Activated CD4-positive, alpha-beta T cell treated with anti-CD3 and anti-CD28 coated beads, Interleukin-2, amount 10 ng/mL, durations not matched to agents 24 days and 14 days (primary cell): ENCODE measurements at places on chromosomes 4 and X. TPM values are rescaled to one million over a fixed set of nuclear protein-coding genes. Genes with fewer than 3 reads are reported as not detected.
A peak's percentile ranks its signal among the peaks of the same experiment; 100 is the strongest.

GRCh38 chrX:15499976-15500375 is 631 bp upstream of the BMX start:
- H3K27me3 ChIP-seq, result peaks cover 29% of the 10 kb centered on the region
- H3K4me3 ChIP-seq, result no peak overlapping the region
- H3K4me1 ChIP-seq, result peaks cover 2% of the 10 kb centered on the region
- no peak for DNase-seq

DNA sequence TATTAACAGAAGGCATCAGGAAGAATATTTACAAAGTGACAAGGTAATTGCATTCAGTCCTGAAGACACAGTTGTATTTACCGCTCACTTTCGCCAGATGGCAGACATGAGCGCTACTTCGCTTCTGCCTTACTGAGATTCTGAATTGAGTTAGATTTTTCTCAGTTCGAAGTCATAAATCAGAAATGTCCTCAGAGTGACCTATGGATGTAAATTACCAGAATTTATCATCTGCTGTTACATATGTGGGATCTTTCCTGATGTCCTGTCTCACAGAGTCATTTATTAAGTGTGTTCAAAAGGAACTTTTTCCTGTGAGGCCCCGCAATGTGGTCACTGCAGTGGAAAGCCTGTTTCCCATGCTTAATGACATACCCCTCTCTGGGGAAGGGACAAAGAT is 97.3 kb upstream of the DCLK2 start:
- DNase-seq, result peak; percentile 83
- no peak overlapping the region for H3K4me3 ChIP-seq
- H3K27me3 ChIP-seq, result peaks cover 12% of the 10 kb centered on the region
- no peaks in the 10 kb centered on the region for H3K36me3 ChIP-seq

DNA sequence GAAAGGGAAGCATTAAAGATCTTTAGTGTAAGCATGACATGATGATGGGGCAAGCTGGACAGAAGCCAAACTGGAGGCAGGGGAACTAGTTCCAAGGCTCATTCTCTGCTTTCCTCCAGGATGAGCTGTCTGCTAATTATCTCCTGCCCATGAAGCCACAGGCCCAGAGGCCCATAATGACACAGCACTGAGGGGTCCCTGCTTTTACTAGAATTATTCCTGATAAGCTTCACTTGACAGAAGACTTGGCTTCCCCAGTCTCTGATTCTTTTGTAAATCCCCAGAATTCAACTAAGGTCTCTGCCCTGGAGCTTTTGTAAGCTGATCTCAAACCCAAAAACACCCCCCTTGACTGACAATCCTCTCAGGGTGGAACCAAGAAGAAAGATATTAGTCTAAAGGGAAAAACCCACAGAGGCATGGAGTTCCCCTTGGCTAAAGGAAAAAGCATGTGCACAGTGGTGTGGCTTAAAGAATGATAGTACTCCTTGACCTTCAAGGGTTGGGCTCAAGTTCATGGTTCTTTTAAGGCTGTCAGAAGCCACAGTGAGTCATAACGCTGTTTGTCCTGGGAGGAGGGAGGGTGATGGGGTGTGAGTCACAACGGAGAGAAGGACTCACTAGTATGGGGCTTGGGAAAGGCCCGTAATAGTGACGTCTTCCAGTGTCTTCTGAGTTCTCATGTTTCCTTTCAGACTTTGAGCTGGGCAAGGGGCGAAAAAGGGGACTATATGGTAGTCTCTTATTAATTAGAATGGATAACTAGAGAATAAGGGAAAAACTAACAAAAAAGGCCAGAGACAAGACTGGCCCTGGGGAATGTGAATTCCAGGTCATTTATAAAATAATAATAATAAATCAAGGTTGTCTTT is 146.0 kb upstream of the CPEB2 start:
- peaks cover 19% of the 10 kb centered on the region for H3K4me1 ChIP-seq
- peak overlapping the region; percentile 90 for H3K27ac ChIP-seq
- H3K27me3 ChIP-seq, result no peaks in the 10 kb centered on the region
- peak; percentile 83 for DNase-seq

- no peak for DNase-seq
- H3K4me1 ChIP-seq, result peaks cover 5% of the 10 kb centered on the region
- peaks cover 2% of the 10 kb centered on the region for H3K36me3 ChIP-seq
Measured at GRCh38 chrX:139844163-139844562, 88.7 kb downstream of the ATP11C start.

DNA sequence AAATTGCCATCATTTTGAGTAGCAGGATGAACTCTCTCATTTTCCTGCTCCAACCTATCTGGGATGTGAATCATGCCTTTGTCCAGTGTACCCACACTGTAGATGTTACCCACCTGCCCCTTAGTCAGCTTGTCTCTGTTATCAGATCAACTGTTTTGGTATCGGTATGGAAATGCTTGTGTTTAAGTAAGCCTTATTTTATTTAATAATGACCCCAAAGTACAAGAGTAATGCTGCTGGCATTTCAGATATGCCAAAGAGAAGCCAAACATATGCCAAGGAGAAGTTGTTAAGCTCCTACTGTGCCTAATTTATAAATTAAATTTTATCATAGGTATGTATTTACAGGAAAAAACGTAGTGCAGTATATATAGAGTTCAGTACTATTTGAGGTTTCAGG is 18.6 kb upstream of the RAP1GDS1 start:
- H3K27me3 ChIP-seq, result peaks cover 29% of the 10 kb centered on the region
- no peak for DNase-seq
- no peak overlapping the region for H3K27ac ChIP-seq
- no peaks in the 10 kb centered on the region for H3K4me1 ChIP-seq
- no peaks in the 10 kb centered on the region for H3K36me3 ChIP-seq

GRCh38 chrX:121146059-121146628 is 98.7 kb downstream of the GLUD2 start:
- no peak overlapping the region for H3K27ac ChIP-seq
- H3K36me3 ChIP-seq, result no peaks in the 10 kb centered on the region
- H3K27me3 ChIP-seq, result peaks cover 2% of the 10 kb centered on the region

DNA sequence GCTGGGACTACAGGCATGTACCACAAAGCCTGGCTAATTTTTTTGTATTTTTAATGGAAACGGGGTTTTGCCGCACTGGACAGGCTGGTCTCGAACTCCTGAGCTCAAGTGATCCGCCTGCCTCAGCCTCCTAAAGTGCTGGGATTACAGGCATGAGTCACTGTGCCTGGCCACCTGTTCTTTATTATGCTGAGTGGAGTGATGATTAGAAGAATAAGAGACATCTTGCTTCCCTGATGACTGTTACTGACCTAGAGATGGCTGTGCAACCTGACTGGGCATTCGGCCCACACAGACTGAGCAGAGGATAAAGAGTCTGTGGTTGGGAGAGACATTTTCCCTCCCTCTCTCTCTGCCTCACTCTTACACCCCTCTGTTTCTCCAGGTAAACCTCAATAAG is 56.7 kb downstream of the SPINK2 start:
- no peak overlapping the region for H3K4me3 ChIP-seq
- no peak for DNase-seq
- H3K36me3 ChIP-seq, result no peaks in the 10 kb centered on the region

GRCh38 chrX:41984628-41985027 is 61.3 kb upstream of the CASK start:
- H3K4me3 ChIP-seq, result no peak overlapping the region
- peaks cover 2% of the 10 kb centered on the region for H3K27me3 ChIP-seq
- H3K4me1 ChIP-seq, result no peaks in the 10 kb centered on the region
- H3K36me3 ChIP-seq, result no peaks in the 10 kb centered on the region
- no peak for DNase-seq

DNA sequence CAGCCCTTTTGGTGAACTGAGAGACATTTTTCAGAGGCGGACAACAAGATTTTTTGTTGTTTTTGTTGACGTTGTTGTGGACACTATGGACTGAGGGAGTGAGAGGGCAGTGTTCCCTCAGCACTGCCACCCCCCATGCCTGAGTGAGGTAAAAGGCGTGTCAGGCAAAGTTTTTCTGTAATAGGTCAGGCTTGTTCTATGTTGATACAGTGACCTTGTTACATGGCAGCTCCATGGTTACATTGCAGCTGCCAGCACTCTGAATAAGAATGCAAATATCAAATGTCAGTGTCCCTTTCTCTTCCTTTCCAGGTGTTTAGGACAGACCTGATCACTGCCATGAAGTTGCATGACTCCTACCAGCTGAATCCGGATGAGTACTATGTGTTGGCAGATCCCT is 36.6 kb downstream of the JADE1 start:
- no peaks in the 10 kb centered on the region for H3K27me3 ChIP-seq
- H3K27ac ChIP-seq, result no peak overlapping the region
- peaks cover 67% of the 10 kb centered on the region for H3K36me3 ChIP-seq
- no peak for DNase-seq

DNA sequence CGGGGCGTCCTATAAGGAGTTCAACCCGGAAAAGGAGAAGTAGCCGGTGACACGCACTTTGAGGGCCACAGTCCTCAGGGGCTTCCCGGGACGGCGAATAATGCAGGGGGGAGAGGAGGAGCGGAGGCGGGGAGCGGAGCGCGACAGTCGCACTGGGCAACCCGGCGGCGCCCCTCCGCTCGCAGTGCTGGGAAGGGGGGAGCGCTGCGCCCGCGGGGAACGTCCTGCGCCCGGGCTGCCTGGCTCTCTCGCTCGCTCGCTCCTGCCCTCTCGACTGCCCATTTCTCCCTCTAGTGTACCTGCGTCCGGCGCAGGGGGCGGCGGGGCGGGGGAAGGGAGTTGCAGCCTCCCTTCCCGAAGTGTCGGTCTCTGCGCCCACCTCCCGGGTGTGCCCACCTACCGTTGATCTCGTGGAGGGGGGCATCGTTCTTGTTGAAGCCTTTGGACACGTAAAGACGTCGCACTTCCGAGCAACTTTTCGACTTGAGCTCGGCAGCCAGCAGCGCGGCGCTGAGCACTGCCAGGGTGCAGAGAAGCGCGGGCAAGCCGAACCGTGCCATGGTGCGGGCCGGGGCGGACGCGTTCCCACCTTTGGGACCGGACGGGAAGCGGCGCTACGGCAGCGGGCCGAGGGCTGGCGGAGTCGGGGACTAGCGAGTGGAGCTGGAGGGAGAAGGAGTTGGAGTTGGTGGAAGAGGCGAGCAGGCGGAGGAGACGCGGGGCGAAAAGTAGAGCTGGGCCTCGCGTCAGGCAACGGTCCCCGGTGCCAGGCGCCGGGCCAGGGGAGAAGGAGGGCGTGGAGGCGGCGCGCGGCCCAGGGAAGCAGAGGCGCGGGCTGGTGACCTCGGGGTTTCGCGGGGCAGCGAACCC is 648 bp downstream of the GPC4 start:
- H3K27me3 ChIP-seq, result peaks cover 50% of the 10 kb centered on the region
- peak; percentile 53 for DNase-seq
- no peaks in the 10 kb centered on the region for H3K36me3 ChIP-seq
- peaks cover 1% of the 10 kb centered on the region for H3K4me1 ChIP-seq
- H3K27ac ChIP-seq, result no peak overlapping the region

- no peaks in the 10 kb centered on the region for H3K36me3 ChIP-seq
- H3K4me1 ChIP-seq, result no peaks in the 10 kb centered on the region
- no peak overlapping the region for H3K27ac ChIP-seq
- H3K4me3 ChIP-seq, result no peak overlapping the region
- no peaks in the 10 kb centered on the region for H3K27me3 ChIP-seq
Measured at GRCh38 chr4:61070269-61070668, 129.9 kb upstream of the ADGRL3 start.

- no peak overlapping the region for H3K4me3 ChIP-seq
- no peak for DNase-seq
- no peaks in the 10 kb centered on the region for H3K36me3 ChIP-seq
- H3K27ac ChIP-seq, result no peak overlapping the region
Measured at GRCh38 chr4:165844161-165844560, 28.9 kb upstream of the TLL1 start.

GRCh38 chr4:164536814-164537213 is 217.1 kb upstream of the SMIM31 start:
- no peaks in the 10 kb centered on the region for H3K36me3 ChIP-seq
- H3K4me1 ChIP-seq, result no peaks in the 10 kb centered on the region
- no peaks in the 10 kb centered on the region for H3K27me3 ChIP-seq
- no peak for DNase-seq
- no peak overlapping the region for H3K27ac ChIP-seq

- H3K27ac ChIP-seq, result no peak overlapping the region
- no peak overlapping the region for H3K4me3 ChIP-seq
- H3K4me1 ChIP-seq, result no peaks in the 10 kb centered on the region
- H3K27me3 ChIP-seq, result no peaks in the 10 kb centered on the region
- DNase-seq, result no peak
Measured at GRCh38 chr4:163967263-163967662, 472.8 kb downstream of the TMA16 start.

GRCh38 chr4:150570862-150571261 is 11.1 kb upstream of the MAB21L2 start:
- H3K27me3 ChIP-seq, result no peaks in the 10 kb centered on the region
- H3K4me3 ChIP-seq, result no peak overlapping the region
- H3K4me1 ChIP-seq, result peaks cover 9% of the 10 kb centered on the region
- DNase-seq, result no peak
- H3K27ac ChIP-seq, result no peak overlapping the region

GRCh38 chr4:152032722-152033131 is 271.9 kb upstream of the GATB start:
- no peak overlapping the region for H3K4me3 ChIP-seq
- peaks cover 2% of the 10 kb centered on the region for H3K27me3 ChIP-seq
- DNase-seq, result no peak
- no peaks in the 10 kb centered on the region for H3K36me3 ChIP-seq
- H3K4me1 ChIP-seq, result peaks cover 4% of the 10 kb centered on the region
- H3K27ac ChIP-seq, result no peak overlapping the region

DNA sequence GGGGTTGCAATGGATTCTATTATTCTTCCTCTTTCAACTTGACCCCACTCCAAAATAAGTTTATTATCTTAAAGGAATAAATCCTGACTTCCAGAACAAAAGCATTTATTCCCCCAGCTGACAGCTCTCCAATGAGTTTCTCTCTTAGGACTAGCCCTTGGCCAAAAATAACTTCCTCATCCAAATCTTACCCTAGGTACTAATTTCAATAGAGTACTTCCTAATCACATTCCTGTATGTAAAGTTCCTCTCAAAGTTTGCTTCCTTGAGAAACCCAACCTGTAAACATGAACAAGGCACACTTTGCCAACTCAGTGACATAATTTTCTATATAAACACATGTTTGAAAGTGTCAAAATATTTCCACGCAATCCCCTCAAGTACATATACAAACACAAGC is 671.2 kb upstream of the GALNTL6 start:
- H3K4me3 ChIP-seq, result no peak overlapping the region
- no peak for DNase-seq
- H3K27ac ChIP-seq, result no peak overlapping the region
- H3K27me3 ChIP-seq, result no peaks in the 10 kb centered on the region
- no peaks in the 10 kb centered on the region for H3K36me3 ChIP-seq

GRCh38 chr4:54228961-54229501 is at the start of gene PDGFRA:
Gene PDGFRA, plus strand, starts transcription at chr4:54229293. Its CDS starts 29,476 bp downstream, at chr4:54258769.
- peaks cover 27% of the 10 kb centered on the region for H3K4me1 ChIP-seq
- peaks cover 82% of the 10 kb centered on the region for H3K27me3 ChIP-seq
- peak within 1 kb of the TSS; percentile 45 for H3K4me3 ChIP-seq
- peak within 1 kb of the TSS; percentile 84 for H3K27ac ChIP-seq

GRCh38 chr4:37805091-37805490 is 21.4 kb upstream of the PGM2 start:
- H3K36me3 ChIP-seq, result no peaks in the 10 kb centered on the region
- no peak overlapping the region for H3K27ac ChIP-seq
- no peaks in the 10 kb centered on the region for H3K4me1 ChIP-seq
- no peak overlapping the region for H3K4me3 ChIP-seq

The TMA16 gene
- 82.3 and 83.9 TPM in 2 replicates for total RNA-seq

The FOXO4 gene
- total RNA-seq, result 9.4 and 9.8 TPM in 2 replicates

The CYP4V2 gene
- total RNA-seq, result 8.7 and 9.7 TPM in 2 replicates

The UGT2B11 gene
- total RNA-seq, result not detected in 2 replicates

The SPON2 gene
- 20.7 and 21.6 TPM in 2 replicates for total RNA-seq

The SEC24D gene
- total RNA-seq, result 43.9 and 45.3 TPM in 2 replicates

The DCHS2 gene
- total RNA-seq, result not detected in 2 replicates

The SLC6A14 gene
- total RNA-seq, result not detected in 2 replicates

The PRSS12 gene
- not detected in 2 replicates for total RNA-seq

The FBXL5 gene
- 28.9 and 31.2 TPM in 2 replicates for total RNA-seq

The ZNF718 gene
- 7.6 and 7.7 TPM in 2 replicates for total RNA-seq

The IGBP1 gene
- total RNA-seq, result 29.8 and 30.5 TPM in 2 replicates

The CRMP1 gene
- not detected in 2 replicates for total RNA-seq

The GAGE1 gene
- total RNA-seq, result not detected in 2 replicates
